Germinal center (tissue), 1 donor: ENCODE measurements at places on chromosomes 13 and 19.

GRCh38 chr19:11299946-11300810, 4.2 kb downstream of the TSPAN16 start:
- DNase-seq, result no peak

GRCh38 chr19:53780506-53780905, 43.6 kb downstream of the NLRP12 start:
- DNase-seq, result no peak

GRCh38 chr13:55038230-55038629, 2009.6 kb downstream of the OLFM4 start:
- no peak for DNase-seq

- no peak for DNase-seq
These were observed 104.7 kb upstream of the MBNL2 start for GRCh38 chr13:97117388-97117910.

GRCh38 chr13:71811344-71811743, 55.7 kb downstream of the DACH1 start:
- no peak for DNase-seq

DNA sequence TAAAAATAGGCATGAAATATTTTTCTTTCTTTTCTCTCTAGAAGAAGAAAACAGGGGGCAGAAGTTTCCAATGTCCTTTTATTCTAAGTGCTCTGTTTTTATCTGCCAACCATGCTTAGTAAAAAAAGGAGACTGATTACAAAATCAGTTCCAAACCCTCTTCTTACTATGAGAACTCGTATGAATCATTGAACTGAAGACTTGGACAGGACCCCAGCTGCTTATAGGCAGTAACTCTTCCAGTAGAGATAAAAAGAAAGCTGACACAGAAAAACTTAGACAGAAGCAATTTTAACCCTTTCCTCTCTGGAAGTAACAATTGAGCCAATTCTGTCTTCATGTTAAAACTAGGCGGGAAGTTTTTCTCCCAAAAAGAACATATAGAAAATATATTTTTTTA, 24.5 kb upstream of the FREM2 start:
- no peak for DNase-seq

DNA sequence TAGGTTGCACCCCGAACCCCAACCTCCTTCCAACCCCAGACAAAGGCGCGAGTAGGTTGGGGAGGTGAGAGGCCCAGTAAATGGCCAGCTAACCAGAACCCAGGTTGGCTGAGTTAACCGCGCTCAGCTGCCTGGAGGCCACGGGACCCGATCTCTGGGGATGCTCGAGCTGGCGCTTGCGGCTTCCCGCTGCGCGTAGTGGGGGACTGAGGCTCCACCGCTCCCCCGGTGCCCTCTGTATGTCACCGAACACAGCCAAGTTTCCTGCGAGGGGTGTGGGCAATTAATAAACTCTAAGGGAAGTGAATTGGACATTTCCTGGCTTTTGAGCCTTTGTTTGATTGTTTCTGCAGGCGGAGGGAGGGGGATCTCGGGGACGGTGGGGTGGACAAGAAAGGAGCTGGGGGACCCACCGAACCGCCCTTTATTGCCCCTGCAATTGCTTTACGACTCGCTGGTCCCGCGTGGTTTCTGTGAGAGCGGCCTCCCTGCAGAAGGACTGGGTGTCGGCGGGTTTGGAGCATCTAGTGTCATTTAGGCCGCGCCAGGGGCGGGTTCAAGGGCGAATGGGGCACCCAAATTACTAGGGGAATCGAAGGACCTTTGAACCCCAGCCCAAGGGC, 3.5 kb upstream of the ZIC5 start:
- DNase-seq, result no peak

GRCh38 chr13:27005556-27005955, 166.1 kb downstream of the USP12 start:
- DNase-seq, result no peak

- no peak for DNase-seq
These were observed 17.7 kb upstream of the HIF3A start for GRCh38 chr19:46279177-46279576.

DNA sequence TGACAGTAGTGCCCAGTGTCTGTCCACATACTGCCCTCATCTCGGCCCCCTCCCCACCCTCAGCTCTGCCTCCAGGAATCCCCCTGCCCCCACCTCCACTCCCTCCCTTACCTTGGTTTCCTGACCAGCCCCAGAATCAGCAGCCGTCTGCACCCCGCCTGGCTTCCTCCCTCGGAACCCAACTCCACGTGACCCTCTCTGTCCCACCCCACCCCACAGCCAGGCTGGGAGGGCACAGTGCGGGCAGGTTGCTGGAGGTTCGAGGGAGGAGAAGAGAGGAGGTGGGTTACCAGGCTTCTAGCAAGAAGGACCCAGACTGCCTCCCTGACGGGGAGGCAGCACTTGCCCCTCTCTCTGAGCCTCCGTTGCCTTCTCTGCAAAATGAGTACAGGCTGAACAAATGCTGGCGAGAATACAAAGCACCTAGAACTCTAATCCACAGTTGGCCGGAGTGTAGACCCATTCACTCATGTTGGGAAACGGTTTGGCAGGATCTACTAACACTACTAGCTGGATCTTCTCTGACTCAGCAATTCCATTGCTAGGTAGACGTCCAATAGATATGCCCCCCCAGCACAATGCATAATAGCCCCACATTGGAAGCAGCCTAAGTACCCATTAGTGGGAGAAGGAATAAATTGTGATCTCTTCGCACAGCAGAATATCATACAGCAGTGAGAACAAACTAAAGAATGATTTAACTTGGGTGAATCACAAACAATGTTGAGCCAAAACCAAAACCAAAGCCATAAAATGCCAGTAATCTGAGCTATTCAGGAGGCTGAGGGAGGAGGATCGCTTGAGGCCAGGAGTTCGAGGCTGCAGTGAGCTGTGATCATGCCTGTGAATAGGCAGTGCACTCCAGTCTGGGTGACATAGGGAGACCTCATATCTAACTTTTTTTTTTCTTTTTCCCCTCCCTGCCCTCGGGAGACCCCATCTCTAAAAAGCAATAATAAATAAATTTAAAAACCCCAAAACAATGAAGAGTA, at the start of gene RASAL3:
Gene RASAL3, minus strand, starts transcription at position 151 of the 992 bp plus-strand sequence. CDS start 186 bp downstream, outside the sequence.
- DNase-seq, result peak; percentile 61

DNA sequence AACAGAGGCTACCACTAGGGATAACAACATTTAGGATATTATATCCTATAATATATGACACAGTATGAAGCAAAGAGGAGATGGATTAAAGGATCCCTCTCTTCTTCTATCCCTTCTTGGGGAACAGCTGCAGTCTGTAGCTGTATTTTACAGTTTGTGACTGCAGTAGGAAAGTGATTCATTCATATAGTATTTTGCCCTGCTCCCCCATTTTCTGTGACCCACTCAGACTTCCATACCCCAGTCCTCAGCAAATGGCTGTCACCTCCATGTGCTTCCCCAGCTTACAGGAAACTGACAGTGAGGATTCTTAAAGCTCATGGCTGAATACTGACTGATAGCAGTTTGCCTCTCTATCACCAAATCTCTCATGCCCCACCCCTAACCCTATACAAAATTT, 27.5 kb downstream of the MICU2 start:
- no peak for DNase-seq

DNA sequence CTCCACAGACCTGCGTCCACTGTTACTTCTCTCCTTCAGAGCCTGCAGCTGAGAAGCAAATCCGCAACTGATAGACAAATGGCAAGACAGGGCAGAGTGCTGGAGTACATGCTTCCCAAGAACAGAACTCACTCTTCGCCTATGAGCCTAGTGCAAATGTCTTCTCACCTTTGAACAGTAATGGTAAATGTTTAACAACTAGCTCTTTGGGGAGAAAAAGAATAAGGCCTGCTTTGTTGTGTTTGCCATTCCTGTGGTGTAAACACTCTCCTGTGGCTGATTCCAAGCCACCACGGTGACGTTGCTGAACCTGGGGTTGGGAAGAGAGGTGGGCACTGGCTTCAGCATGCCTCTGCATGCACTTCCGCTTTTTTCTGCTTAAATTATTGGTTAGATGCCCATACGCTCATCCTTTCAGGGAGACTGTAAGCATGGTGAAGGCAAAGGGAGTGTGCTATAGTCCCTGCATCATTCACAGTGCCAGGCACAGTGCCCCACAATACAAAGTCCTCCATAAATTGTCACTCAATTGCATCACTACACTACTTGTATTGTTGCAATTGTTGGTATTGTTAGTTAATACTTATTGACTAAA, 28.1 kb upstream of the GTF3A start:
- no peak for DNase-seq

- DNase-seq, result no peak
These were observed 2.4 kb downstream of the TOMM40 start for GRCh38 chr19:44893332-44894051.
